ENCODE measurements at places on chromosomes 2 and 18. TPM values are rescaled to one million over a fixed set of nuclear protein-coding genes. Genes with fewer than 3 reads are reported as not detected.

CTIF gene
- total RNA-seq, result 6.1 TPM

GRCh38 chr2:83224591-83225200, 1234.4 kb downstream of the SUCLG1 start:
- H3K27ac ChIP-seq, result no peak overlapping the region
- H3K4me3 ChIP-seq, result no peak overlapping the region
- DNase-seq, result no peak
- H3K36me3 ChIP-seq, result no peaks in the 10 kb centered on the region
- no peaks in the 10 kb centered on the region for H3K27me3 ChIP-seq

GRCh38 chr2:217664761-217665160, 338.0 kb downstream of the TNS1 start:
- no peak overlapping the region for H3K27ac ChIP-seq
- H3K4me3 ChIP-seq, result no peak overlapping the region
- H3K36me3 ChIP-seq, result peaks cover 4% of the 10 kb centered on the region
- H3K4me1 ChIP-seq, result no peaks in the 10 kb centered on the region
- H3K27me3 ChIP-seq, result no peaks in the 10 kb centered on the region

- H3K27me3 ChIP-seq, result peaks cover 14% of the 10 kb centered on the region
- H3K36me3 ChIP-seq, result no peaks in the 10 kb centered on the region
- DNase-seq, result no peak
- H3K27ac ChIP-seq, result no peak overlapping the region
Measured at GRCh38 chr2:208036357-208036756, 11.0 kb upstream of the PLEKHM3 start.

- DNase-seq, result no peak
- peaks cover 3% of the 10 kb centered on the region for H3K36me3 ChIP-seq
- H3K4me3 ChIP-seq, result no peak overlapping the region
- H3K27me3 ChIP-seq, result peaks cover 11% of the 10 kb centered on the region
- H3K4me1 ChIP-seq, result peaks cover 5% of the 10 kb centered on the region
Measured at GRCh38 chr2:2647141-2647541, 316.1 kb upstream of the MYT1L start.

RAX gene
- total RNA-seq, result not detected

GRCh38 chr2:126884861-126885750, 13.6 kb upstream of the TEX51 start:
- peaks cover 3% of the 10 kb centered on the region for H3K36me3 ChIP-seq
- H3K4me3 ChIP-seq, result no peak overlapping the region
- DNase-seq, result no peak
- H3K27me3 ChIP-seq, result peaks cover 33% of the 10 kb centered on the region
- H3K27ac ChIP-seq, result no peak overlapping the region
- H3K4me1 ChIP-seq, result peaks cover 5% of the 10 kb centered on the region

CDH7 gene
- total RNA-seq, result not detected

SCN3A gene
- total RNA-seq, result 0.42 TPM

DNA sequence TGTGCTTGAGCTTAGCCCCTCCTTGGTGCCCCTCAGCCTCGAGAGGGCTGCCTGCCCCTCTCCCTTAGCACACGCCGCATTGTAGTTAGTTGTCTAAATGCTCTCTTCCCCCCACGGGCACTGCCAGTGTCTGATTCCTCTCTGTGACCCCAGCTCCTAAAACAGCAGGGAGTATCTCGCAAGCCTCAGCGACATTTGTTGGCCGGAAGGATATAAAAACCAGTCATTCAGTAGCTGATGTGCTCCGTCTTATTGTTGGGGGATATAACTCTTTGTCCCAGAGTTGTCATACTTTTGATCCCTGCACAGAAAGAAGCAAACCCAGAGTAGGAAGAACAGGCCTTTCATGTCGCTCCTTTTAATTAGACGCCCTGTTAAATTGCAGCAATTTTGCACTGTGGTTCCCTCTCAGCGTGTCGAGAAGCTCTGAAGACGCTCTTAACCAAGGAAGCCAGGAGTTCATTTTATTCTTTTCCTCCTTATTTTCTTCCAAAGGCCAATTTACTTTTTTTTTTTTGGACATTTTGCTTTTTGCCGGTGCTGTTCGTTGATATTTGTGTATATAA, 201.8 kb downstream of the KLHL29 start:
- H3K4me3 ChIP-seq, result no peak overlapping the region
- H3K27ac ChIP-seq, result no peak overlapping the region
- no peaks in the 10 kb centered on the region for H3K4me1 ChIP-seq
- no peak for DNase-seq

UCN gene
- total RNA-seq, result 1.5 TPM

DNA sequence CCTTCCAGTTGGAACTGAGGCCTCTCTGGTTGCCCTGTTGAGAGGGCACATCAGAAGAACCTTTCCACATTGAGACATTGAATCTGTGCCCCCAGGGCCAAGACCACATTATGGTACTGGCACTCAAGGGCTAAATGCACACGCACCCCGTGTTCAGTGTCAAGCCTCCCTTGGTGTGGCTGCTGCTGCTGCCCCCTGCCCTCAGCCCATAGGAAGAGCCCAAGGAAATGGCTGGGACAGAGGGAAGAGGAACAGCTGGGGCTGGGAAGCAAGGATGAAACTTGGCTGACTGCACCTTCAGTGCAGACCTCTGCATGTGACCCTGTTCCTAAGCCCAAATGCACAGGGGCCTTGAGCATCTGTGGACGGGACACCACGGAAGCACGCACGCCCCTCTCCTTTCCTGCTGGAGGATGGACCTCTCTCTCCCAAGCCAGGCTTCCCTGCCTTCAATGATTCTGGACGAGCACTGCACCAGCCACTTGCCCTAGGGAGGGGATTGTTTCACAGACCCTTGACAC, 40.2 kb downstream of the NIFK start:
- peaks cover 28% of the 10 kb centered on the region for H3K4me1 ChIP-seq
- no peaks in the 10 kb centered on the region for H3K27me3 ChIP-seq

CHST9 gene
- not detected for total RNA-seq

DNA sequence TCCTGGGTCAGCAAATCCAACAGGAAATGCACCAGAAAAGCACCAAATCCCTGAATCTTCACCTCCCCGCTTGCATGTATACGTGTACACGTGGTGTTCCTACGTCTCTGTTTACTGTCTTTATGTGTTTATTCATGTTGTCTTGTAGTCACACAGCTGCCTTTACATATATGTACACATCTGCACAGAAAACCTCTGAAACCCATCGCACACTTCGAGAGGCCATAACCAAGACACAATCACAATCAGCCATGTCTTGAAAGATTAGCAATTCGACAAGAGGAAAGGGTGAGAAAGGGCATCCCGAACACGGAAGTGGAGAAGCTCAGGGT, 98.1 kb downstream of the PLB1 start:
- H3K27ac ChIP-seq, result peak overlapping the region; percentile 98
- H3K36me3 ChIP-seq, result no peaks in the 10 kb centered on the region
- peaks cover 23% of the 10 kb centered on the region for H3K4me1 ChIP-seq
- no peak for DNase-seq
- no peaks in the 10 kb centered on the region for H3K27me3 ChIP-seq

DNA sequence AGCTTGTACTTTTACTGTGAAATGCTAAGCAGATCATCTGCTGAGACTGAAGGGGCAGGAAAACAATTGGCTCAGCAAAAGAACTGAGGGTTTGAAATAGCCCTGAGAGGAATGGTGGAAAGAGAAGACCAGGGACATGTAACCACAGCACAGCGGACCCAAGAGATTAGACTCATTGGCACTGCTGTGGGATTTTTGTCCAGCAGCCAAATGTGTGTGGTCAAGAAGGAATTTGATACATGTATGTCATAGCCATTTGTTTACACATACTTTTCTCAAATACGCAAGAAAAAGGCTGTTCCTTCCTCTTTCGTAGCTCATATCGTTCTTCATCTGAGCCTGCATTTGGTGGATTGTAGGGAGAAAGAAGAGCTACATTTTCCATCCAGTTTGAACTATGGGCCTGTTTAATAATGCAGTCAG, 73.8 kb downstream of the TRABD2A start:
- peak overlapping the region; percentile 41 for H3K27ac ChIP-seq
- H3K36me3 ChIP-seq, result no peaks in the 10 kb centered on the region
- H3K27me3 ChIP-seq, result no peaks in the 10 kb centered on the region
- no peak for DNase-seq
- H3K4me1 ChIP-seq, result peaks cover 8% of the 10 kb centered on the region

- H3K27ac ChIP-seq, result no peak overlapping the region
- H3K27me3 ChIP-seq, result no peaks in the 10 kb centered on the region
- no peak overlapping the region for H3K4me3 ChIP-seq
- no peak for DNase-seq
- H3K36me3 ChIP-seq, result no peaks in the 10 kb centered on the region
Measured at GRCh38 chr2:61937886-61938285, 32.4 kb downstream of the COMMD1 start.

DNA sequence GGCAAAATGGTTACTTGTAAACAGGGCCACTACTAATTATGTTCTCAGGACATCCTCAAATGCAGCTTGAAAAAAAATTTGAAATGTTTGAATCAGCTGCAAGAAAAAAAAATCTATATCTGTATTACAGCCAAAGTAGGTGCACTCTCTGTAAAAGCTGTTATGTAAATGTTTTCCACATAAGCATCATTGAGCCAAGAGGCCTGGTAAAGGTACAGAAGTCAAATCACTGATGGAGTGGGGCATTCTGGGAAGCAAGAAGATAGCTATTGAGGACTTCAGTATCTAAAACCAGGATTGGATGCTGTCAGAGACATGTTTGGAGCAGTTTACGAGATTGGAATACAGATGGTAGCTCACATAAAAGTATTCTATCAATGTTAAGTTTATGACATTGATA, 80.3 kb downstream of the MAPRE2 start:
- no peak overlapping the region for H3K4me3 ChIP-seq
- peak overlapping the region; percentile 67 for H3K27ac ChIP-seq
- peaks cover 4% of the 10 kb centered on the region for H3K36me3 ChIP-seq
- no peak for DNase-seq
- no peaks in the 10 kb centered on the region for H3K27me3 ChIP-seq

DNA sequence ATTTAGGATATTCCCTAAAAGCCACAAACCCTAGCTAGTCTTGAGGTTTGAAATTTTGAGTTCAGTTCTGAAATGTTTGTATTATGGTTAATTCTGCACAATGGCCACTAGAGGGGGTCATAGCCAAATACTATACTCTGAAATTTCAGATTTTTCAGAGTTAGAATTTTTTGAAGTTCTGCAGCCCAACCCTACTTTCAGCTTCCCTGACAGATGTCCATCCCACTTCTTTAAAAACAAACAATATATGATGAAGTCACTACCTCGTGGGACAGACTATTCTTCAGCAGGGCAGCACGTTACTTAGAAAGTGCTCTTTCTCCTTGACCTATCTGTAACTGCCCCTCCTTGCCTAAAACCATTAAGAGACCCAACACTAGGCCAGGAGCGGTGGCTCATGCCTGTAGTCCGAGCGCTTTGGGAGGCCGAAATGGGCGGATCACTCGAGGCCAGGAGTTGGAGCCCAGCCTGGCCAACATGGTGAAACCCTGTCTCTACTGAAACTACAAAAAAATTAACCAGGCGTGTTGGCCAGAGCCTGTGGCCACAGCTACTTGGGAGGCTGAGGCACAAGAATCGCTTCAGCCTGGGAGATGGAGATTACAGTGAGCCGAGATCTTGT, 48.2 kb upstream of the PAPOLG start:
- DNase-seq, result no peak
- peak overlapping the region; percentile 8 for H3K27ac ChIP-seq

DNA sequence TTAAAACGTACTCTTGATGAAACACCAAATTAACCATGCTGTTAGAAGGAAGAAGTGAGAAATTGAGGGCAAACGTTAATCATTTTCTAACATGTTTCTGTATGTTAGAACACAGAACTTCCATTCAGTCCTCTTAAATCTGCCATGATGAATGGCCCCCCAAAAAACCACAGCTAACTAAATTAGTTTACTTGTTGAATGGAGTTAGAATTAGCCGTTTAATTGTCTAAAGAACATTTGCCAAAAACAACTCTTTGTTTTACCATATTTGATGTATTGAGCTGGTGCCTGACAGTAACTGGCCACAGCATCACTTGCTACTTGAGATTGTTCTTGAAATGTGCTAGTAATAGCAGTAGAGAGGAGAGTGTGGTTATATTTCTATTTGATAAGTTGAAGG, 12.7 kb downstream of the CCNYL1 start:
- H3K36me3 ChIP-seq, result peaks cover 3% of the 10 kb centered on the region
- H3K27me3 ChIP-seq, result no peaks in the 10 kb centered on the region
- peak overlapping the region; percentile 76 for H3K27ac ChIP-seq
- H3K4me1 ChIP-seq, result peaks cover 35% of the 10 kb centered on the region
- H3K4me3 ChIP-seq, result no peak overlapping the region

GRCh38 chr2:121044412-121044811, 240.6 kb downstream of the TFCP2L1 start:
- no peaks in the 10 kb centered on the region for H3K36me3 ChIP-seq
- DNase-seq, result no peak
- no peak overlapping the region for H3K4me3 ChIP-seq
- H3K27ac ChIP-seq, result no peak overlapping the region
- H3K27me3 ChIP-seq, result no peaks in the 10 kb centered on the region

DNA sequence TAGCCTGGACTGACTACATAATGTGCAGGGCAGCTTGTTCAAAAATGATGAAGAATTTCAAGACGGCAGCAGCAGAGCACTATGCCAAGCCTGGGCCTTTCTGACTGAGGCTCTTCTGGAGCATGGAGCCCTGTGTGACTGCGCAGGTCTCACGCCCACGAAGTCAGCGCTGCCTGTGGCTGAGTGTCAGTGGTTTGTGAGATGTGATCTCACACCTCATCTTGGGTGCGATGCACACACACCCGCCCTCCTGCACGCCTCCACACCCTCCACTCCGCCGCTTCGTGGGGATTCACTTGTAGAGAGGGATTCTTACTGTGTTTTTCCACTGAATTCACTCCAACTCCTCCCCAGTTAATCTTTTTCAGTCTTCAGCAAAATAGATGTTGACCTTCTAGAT, 103.9 kb downstream of the VIT start:
- peaks cover 5% of the 10 kb centered on the region for H3K36me3 ChIP-seq
- no peaks in the 10 kb centered on the region for H3K4me1 ChIP-seq
- H3K27me3 ChIP-seq, result peaks cover 42% of the 10 kb centered on the region
- H3K4me3 ChIP-seq, result peak overlapping the region; percentile 25
- no peak for DNase-seq
- H3K27ac ChIP-seq, result no peak overlapping the region

IL36A gene
- total RNA-seq, result not detected

DNA sequence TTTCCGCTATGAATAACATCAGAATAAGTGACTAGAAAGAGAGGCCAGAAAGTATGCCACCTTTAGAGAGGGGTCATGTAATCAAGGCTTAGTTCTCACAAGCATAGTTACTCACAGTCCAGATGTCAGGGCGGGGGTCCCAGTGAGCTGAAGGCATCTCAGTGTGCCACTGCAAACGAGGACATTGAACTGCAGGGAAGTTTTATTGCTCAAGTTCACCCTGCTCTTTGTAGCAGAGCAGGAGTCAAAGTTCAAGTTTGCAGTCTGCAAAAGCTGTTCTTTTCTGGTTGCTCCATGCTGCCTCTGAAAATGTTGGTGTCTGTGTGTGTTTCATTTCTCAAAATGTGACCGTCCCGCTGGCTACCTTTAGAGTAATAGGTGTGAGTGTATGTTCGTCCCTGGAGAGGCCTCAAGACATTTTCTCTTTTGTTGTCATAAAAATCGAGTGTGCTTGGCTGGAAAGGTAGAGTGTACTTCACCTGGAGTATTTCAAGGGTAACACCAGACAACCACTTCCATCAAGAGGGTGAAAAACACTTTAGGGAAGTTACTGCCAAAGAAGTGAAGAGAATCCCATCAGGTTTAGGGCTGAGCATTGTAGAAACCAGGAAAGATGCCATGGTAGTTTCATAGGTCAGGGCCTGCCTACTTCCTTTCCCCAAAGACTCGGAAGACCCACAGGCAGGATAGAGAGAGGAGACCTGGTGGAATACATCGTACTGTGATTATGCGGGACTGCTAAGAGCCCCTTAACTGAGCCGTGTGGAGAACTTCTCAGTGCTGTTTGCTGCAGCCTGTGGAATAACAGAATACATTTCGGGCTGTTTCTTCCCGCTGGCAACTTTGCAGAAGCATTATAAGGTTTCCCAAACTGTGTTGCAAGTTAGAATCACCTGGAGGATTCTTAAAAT, 89.9 kb downstream of the LYPD6 start:
- H3K36me3 ChIP-seq, result no peaks in the 10 kb centered on the region
- no peak overlapping the region for H3K4me3 ChIP-seq
- H3K4me1 ChIP-seq, result no peaks in the 10 kb centered on the region
- peaks cover 30% of the 10 kb centered on the region for H3K27me3 ChIP-seq

GPC1 gene
- total RNA-seq, result 1.5 TPM

All from T-helper 17 cell (primary cell).